ENCODE measurements at places on chromosomes 16 and 17.

- no peak for DNase-seq
Observed at GRCh38 chr17:44543213-44543904, 13.9 kb upstream of the FZD2 start.

- DNase-seq, result no peak
Observed at GRCh38 chr17:82053556-82054263, 2.0 kb downstream of the GPS1 start.

DNA sequence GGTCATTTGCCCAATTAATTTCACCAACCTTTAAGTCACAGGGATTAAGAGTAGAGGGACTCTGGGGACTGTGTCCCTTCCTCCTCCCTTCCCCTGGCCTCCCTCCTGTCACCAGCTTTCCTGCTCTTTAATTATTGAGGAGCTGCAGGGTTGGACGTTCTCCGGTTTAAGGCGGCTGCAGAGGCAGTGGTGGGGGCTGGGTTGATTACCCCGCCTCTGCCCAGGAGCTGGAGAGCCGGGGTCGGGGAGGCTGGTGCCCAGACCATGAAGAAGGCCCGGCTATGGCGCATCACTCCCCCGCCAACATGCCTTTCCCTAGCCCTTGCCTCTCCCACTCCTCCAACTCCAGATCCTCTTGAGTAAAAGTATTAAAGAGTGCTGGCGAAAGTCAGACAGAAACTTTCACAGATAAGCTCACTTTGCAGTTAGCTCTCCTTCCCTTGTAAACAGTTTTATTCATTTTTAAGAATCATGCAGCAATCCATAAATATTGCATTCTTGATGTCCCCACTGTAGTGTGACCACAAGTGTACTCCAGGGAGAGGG lies 1.1 kb upstream of the FOXJ1 start:
- no peak for DNase-seq

DNA sequence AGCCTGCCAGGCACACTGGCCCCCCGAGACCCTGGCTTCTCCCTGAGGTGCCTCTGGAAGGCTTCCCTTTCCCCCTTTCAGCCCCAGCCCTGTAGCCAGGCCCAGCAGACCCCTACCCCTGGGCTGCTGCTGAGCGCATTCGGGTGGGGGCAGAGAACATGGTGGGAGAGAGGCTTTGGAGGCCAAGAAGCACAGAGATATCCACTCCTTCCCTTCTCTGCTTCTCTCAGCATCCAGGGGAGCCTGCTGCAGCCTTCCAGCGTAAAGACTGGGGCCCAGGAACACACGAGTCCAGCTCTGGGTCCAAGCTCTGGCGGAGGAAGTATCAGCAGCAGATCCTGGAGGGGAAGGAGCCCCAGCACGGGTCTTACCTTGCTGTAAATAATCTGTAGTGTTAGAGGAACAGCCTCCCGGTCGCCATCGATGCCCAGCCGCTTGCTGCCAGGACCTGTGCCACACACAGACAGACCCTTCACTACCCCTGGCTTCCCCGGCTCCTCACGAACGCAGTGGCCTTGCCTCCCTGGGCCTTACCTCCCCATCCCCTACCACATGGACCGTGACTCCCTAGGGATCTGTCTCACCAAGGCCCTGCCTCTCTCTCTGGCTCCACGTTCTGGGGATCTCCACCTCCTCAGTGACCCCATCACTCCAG lies 17.0 kb upstream of the PIK3R6 start:
- no peak for DNase-seq

DNA sequence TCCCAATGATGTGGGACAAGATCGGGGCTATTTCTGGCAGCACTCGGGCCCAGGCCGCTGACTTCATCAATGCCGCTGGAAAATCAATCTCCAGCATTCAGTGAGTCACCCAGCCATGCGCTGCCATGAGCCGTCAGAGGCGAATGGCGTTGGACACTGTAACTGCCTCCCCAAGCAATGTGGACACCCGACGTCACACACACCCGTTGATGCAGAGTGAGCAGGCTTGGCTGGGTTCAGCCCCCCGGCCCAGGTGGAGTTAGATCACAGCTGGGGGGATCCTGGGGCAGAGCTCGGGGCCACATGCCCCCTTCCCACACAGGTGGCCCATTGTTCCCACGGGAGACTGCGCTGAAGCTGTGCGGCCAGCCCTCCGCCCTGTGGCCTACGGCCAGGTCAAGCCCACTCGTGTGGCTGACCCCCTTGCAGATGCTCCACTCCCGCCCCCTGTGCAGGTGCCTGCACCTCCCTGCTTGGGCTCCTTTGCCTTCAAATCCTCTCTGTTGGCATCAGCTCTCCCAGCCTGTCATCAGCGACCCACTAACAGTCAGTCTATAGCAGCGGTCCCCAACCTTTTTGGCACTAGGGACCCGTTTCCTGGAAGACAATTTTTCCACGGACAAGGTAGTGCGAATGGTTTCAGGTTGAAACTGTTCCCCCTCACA lies 89.9 kb downstream of the TBC1D16 start:
- no peak for DNase-seq

DNA sequence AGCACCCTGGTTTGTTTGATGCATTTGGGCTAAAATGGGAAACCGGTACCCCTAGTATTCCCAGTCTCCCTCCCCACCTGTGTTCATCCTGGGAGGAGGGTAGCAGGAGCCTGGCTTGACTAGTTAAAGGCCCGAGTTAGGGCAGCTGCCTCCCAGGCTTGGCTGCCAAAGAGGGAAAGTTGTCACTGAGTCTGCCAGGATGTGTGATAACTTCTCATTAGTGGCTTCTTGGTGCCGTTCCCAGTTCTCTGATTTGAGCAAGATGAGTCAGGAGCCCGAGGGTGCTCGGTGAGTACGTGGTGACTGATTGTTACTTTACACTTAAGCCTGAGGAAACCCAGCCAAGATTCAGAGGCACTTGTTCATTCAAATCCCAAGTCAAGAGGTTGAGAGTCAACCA lies 2.5 kb downstream of the KRT32 start:
- no peak for DNase-seq

DNA sequence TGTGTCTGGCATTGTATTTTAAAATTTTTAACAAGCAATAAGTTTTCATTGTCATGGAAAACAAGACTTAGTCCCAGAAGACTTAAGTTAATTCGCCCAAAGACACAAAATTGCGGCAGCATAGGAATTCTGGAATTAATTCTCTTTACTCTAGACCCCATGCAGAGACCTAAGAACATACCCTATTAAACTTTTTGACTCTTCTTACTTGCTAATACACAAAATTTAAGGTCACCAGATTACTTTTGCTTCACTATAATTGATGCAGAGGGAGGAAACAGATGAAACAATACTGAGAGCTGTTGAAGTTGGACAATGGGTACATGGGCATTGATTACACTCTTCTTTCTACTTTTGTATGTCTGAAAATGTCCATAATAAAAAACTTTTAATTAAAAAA lies 12.6 kb downstream of the HELZ start:
- no peak for DNase-seq

GRCh38 chr17:67566656-67567055 lies 151.1 kb upstream of the NOL11 start:
- no peak for DNase-seq

DNA sequence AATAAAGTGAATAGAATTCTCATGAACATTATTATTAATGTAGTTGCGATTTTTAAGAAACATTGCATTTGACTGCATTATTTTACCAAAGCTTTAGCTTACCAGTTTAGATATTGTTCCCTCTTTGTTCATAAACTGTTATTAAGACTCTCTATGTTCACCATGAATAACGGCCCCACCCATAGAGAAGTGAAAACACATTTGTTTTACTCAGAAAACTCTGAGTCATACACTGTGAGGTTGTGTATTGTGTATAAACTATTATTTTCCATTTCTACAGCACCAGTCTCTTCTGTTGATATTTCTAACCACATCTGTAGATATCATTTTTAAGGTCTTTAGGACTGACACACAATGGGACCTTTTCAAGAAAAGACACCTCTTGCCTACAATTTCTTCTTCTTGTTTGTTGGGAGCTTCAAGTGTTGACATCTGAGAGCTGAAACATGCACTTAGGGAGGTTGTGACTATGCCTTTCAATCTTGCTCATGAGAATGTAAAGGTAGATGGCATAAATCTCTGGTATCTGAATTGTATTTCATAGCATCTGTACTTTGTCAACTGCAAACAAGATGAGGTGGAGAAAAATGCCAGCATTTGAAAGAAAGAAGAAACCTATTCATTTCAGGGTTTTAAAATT lies 252.9 kb upstream of the CDH8 start:
- DNase-seq, result no peak

GRCh38 chr17:17902376-17902775 lies 65.6 kb upstream of the SREBF1 start:
- DNase-seq, result no peak

DNA sequence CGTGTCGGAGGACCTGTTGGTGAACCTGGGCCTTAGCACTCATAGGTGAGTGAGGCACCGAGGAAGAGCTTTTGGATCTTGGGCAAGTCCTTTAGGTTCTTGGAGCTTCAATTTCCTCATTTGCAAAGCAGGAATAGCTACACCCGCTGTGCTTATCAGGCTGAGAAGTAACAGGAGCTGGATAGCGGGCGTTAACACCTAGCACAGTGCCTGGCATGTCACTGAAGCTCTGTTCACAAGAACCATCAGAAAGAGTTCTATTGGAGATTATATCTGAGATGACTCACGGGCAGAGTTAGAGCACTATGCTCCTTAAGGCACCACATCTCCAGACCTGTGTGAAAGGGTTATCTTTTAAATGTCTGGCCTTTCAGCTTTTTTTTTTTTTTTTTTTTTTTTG lies 12.8 kb downstream of the MEOX1 start:
- DNase-seq, result no peak

DNA sequence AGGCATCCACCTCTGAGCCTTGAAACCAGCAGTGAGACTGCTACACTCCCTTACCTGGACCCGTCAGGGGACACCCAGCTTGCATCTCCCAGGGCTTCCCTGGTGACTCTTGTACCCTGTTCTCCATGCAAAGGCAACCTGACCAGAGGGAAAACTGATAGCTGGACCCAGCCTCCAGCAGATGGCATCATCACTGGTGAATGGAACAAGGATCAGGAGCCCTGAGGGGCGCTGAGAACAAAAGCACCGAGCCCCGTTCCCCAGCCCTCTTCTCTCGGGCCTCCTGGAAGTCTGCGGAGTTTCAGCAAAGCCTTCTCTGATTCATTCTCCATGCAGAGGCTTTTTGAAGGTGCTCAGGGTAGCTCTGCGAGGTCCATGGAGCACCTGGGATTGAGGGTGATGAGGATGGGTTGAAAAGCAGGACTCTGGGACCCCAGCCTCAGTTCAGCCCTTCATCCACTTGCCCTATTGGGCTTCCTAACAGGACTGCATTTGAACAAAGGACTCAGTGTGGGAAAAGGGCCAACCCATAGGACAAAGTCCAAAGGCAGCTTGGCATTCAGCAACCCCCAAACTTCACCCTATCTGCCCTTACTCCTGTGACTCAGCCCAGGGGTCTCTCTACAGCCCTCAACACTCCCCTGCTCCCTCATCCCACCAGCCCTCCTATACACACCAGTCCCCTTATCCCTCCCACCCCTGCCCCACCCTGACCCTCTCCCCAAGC lies 45.0 kb upstream of the LHX1 start:
- DNase-seq, result no peak

DNA sequence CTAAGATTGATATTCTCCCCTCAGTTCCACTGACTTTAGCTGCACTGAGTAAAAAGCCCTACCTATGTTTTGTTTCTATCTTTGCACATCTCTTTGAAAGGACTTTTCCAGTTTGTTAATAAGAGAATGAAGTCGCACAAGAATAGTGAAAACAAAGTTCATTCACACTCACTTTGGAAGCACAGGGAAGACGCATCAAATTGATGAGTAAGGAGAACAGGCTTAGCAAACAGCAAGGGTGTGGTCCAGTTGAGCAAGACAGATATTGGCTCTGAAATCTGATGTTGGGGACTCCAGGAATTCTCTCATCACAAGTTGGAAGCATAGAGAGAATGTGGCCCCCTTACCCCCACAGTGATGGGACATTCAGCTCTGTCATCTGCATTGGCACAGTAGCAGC lies 221.3 kb downstream of the CDH11 start:
- no peak for DNase-seq

GRCh38 chr16:59392911-59393310 lies 658.8 kb upstream of the GOT2 start:
- DNase-seq, result no peak

GRCh38 chr17:35010093-35010492 lies 29.8 kb downstream of the LIG3 start:
- DNase-seq, result no peak

DNA sequence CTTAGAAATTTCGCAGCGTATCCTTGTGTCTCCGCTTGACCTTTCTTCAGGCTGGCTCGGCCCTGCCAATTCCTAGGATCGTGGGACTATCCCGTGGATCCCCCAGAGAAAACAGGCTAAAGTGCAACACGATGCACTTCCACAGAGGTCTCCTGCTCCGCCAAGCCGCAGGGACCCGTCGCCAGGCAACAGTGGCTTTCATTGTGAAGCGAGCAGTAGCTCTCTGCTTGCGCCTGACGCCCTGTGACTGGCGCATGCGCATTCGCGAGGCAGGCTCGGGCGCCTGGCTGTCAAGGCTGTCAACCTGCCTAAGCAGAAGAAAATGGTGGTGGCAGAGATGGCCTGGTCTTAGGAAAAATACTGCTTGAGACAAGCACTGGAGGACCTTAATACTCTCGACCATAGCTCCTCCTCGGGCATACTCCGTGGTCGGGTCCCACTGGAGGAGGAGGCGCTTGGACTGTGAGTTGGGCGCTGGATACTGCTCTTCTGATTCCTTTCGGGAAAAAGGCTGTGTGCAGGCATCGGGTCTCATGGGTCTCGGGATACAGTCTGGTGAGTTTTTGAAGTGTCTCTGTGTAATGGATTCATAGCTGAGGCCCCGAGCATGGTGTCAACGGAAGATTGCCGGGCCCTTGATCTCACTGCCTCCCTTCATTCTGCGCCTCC lies 2336.1 kb downstream of the TP53TG3F start:
- DNase-seq, result no peak

DNA sequence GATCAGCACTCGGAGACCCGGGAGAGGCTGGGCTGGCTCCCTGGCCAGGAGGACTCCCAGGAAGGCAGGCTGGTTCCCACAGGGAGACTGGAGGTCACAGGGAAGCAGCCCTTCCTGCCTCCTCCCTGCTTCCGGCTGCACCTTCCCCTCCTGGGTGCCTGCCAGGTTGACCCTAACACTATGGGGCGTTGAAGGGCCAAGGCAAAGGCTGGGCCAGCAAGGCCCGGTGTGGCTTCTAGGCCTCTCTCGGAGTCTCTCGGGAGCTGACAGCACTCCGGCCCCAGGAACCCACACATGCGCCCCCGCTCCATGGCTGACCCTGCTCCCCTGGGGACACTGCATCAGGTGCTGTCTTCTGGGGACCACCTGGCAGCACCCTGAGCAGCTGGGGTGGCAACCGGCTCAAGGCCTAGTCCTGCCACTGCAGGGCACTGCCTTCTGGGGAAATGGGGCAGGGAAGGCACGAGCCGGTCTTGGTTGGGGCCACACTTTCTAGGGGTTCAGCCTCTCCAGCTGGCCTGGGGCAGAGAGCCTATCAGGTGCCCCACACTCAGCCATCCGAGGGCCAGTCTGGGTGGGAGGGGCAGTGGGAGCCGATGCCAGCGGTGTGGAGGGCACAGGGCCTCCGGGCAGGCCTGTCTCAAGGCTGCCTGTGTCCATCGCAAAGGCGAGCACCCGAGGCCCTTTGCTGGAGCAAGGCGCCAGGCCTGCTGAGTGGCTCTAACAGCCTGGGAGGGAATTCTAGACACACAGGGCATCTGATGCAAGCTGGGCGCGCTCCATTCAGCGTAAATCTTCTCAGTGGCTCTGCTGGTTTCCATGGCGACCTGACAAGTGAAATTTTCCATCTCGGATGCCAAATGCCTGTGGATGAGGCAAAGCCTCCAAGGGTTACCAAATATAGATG lies 5.6 kb upstream of the MTSS2 start:
- no peak for DNase-seq

Measured in activated effector memory CD4-positive, alpha-beta T cell treated with Interleukin-2 at 50 U/mL for 16 hours (primary cell).